Osteoblast (primary cell): ENCODE measurements at places on chromosomes 12 and 14. TPM values are rescaled to one million over a fixed set of nuclear protein-coding genes. Genes with fewer than 3 reads are reported as not detected.
A peak's percentile ranks its signal among the peaks of the same experiment; 100 is the strongest.

DNA sequence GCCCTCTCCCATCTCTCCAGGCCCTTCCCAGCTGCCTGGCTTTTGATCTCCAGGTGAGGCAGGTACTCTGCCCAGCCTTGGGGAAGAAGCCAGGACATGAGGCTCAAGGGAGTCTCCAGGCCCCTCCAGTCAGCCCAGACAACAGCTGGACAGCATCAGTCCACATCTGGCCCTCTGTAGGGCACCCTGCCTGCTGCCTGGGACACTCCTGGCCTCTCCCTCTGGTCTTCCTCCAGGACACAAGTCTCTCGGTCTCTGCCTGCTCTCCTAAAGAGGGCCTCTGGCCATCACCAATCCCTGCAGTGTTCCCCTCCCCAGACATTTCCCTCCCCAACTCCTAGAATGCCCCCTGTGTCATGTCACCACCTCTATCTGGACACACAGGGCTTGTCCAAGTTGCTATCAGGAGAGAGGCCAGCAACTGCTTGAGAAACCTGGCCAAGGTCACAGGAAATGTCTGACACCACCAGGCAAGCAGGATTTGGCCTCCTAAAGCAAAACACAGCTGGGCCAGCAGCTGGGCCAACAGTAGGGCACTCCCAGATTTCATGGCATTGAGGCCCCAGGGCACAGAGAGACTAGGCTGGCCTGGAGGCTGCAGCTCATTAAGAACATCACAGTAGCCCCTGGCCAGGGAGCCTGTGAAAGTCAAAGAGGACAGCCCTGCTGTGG is 29.0 kb downstream of the LTBP2 start:
- DNase-seq: no peak

DNA sequence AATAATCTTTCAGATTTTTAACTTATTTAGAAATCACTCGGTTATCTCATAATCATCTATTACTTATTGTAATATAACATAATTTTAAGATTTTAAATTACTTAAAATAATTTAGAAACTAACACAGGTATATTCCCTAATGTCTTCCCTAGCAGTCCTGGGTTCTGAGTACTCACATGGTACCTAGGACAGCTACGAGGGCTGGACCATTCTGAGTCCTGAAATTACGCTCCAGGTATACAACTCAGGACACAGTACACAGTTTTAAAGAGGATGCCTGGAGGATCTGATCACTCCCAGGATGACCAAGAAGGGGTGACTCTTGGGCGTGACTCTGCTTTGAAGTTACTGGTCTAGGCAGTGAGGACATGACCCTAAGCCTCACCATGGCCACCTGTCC is 9.1 kb upstream of the RASSF8 start:
- no peak for DNase-seq

- DNase-seq: no peak
Observed at GRCh38 chr14:87264796-87265195, 728.2 kb downstream of the GALC start.

DNA sequence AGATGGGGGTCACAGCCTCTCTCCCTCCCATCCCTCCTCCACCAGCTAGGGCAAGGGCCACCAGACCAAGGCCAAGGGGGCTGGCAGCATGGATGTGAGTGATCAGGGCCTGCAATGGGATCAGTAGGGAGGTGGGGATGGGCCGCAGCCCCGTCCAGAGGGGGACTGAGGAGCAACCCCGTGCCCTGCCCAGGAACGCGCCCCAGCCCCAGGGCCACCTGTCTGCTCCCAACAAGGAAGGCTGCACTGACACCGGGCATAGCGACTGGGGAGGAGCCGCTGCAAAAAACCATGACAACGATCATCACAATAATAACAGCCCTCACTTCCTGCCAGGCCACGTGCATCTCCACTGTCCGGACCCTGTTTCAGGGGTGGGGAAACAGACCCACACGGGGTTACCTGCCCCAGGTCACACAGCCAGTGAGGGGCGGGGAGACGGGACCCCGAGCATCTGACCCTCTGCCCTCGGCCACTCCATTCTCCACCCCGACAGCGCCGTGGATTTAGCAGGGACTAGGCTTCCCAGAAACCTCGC is 24.3 kb downstream of the NCOR2 start:
- peak; percentile 84 for DNase-seq

LYZ gene
- total RNA-seq: 1.8 and 8.3 TPM in 2 replicates

ATL1 gene
- 6.5 and 8.5 TPM in 2 replicates for total RNA-seq

GRIP1 gene
- under 0.01 TPM in 2 replicates for total RNA-seq

OR4K15 gene
- total RNA-seq: not detected in 2 replicates

OR6S1 gene
- not detected in 2 replicates for total RNA-seq
